ENCODE measurements at places on chromosomes 3 and 15. TPM values are rescaled to one million over a fixed set of nuclear protein-coding genes. Genes with fewer than 3 reads are reported as not detected.

DNA sequence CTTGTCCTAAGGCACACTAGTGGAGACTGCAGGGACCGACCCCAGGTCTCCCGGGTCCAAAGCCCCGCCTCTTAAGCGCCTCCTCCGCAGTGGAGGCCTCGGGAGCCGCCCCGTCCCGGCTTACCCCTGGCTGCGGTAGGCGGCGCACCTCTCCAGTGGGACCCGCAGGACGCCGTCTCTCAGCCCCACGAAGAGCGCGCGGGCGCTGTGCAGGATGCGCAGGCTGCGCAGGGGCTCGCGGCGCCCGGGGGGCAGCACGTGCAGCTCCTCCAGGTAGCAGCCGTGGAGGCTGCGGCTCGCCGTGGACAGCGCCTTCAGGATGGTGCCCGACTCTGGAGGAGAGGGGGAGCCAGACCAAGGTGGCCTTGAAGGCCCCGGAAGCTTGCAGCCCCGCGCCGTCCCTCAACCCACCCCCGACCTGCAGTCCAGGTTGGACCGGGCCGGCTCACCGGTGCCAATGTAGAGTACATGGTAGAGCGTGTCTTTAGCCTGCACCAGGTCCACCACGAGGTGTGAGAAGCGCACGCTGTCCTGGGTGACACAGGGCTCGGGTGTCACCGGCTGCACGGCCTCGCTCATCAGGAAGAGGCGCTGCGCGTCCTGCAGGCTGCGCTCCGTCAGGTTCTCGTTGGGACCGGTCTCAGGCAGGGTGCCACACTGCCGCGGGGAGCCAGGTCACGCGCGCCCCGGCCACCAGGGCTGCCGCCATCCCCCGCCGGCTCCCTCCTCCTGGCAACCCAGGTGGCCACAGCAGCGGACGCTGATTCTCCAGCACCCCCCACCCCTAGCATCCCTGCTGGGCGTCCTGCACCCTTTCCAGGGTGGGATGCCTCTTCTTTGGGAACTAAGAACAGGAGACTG is 105.5 kb downstream of the SEMA5B start:
- DNase-seq: no peak

DNA sequence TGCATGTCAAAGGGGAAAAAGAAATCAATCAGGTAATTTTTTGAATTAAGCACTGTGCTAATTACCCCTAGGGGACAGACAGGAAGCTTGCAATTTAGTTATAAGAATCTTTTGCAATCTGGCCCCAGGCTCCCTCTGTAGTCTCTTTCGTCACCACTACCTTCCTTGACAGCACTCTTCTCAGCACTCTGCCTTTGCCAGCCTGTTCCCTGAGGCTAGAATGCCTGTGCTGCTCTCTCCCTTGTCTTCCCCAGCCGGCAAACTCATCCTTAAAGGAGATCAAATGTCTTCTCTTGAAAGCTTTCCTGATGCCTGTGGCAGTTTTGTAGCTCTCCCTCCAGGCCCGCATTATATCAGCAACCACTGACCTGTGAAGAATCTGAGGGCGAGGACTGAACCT is 32.4 kb upstream of the PRTG start:
- DNase-seq: peak; percentile 50

DNA sequence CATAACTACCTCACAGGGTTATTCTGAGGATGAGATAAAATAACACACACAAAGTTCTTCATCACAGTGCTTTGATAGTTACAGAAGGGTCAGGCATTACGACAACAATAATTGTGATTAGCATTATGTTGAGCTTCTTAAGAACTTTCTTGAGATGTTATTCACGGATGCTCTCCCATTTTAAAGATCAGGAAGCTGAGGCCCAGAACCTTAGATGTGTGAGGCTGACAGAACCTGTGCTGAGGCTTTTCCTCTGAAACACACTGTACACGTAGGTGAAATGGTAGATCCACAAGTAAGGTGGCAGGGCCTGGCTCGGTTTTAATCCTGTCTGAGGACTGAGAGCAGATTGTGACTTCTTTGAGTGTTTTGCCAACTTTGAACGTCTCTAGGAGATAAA is 211.2 kb upstream of the BHLHE40 start:
- no peak for DNase-seq

GRCh38 chr3:39960515-39961191 is 151.2 kb downstream of the MYRIP start:
- DNase-seq: no peak

DNA sequence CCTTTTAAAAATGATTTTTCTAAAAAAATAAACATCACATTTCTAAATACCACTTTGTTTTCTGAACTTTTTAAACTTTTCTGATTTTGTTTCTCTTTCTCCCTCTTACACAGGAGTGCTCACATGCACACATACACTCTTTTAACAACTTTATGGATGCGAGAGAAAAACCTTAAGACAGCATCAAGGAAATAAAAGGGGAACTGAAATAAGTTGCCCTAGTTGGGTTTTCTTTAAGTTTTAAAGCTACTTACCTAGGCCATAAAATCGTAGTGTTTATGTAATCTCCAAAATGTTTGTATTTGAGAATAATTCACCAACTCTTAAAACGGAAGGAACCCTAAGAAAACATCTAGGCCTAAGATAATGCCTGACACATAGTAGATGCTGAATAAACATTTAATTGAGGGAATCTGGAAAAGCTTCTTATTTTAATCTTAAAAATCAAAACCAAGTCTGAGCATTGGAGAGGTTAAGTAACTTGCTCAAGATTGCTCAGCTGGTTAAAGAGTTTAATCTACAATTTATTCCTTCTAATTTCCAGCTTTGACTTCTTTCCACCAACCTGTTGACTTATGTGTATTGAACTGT is 1.2 kb upstream of the BBX start:
- DNase-seq: no peak

- no peak for DNase-seq
Observed at GRCh38 chr3:187136337-187136736, 3.0 kb downstream of the RPL39L start.

DNA sequence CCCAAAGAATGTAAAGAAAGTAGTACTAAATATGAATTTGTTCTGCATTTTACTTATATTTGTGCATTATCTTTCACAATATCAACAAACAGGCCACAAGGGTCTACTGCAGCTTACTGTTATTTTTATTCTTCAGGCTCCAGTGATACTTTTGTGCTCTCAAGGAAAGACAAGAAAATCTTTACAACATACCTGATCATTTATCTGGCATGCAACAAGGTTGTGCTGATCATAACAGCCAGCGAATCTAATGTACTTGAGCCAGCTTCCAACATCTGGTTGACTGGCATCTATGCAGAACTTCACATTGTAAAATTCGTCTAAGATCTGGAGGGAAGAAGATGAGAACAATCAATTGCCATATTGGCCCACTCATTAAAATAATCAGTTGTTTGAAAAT is 520.0 kb downstream of the MECOM start:
- no peak for DNase-seq

GRCh38 chr3:161403251-161403650 is 31.9 kb upstream of the SPTSSB start:
- no peak for DNase-seq

DNA sequence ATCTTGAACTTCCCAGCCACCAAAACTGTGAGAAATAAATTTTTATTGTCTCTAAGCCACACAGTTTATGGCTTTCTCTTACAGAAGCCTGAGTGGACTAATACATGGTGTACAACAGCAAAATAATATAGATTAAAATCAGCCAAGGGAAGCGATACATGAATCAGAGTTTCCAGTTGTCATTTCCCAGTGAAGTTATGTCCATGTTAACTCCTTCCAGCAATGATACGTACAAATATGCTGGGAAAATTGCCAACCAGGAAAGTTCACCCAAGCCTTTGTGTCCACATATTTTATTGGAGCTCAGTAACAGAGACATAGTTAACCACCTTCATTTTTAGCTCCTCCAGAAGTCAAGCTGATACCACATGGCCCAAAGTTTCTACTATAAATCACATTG is 280.9 kb upstream of the KCNMB2 start:
- no peak for DNase-seq

ALG1L2 gene
- total RNA-seq: 1.9 TPM

RASL12 gene
- 0.44 TPM for total RNA-seq

TTLL13 gene
- total RNA-seq: not detected

GPR156 gene
- 0.83 TPM for total RNA-seq

IMPG2 gene
- 2.4 TPM for total RNA-seq
